Heart right ventricle (tissue), 16 donors: ENCODE measurements at places on chromosomes 3 and 15. TPM values are rescaled to one million over a fixed set of nuclear protein-coding genes. Genes with fewer than 3 reads are reported as not detected.

Gene LYSMD2
- 1.7 TPM for total RNA-seq

DNA sequence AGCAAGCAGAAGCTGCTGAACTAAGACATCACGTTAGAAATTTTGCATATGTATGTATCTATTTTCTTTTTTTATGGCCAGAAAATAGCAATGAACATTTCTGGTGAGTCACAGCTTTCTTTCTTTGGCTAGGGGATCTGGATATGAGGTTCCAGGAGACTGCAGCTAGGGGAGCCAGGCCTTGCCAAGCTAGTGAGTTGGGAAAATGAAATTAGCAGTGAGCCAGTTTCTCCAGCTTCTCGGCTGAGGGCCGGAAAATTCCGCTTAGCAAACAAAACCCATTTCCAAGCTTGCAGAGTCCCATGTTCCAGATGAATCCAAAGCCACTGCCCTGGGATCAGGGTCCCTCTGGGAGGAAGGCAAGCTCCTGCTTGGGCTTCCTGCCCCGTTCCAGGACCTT lies 137.6 kb downstream of the SRGAP3 start:
- peak; percentile 27 for DNase-seq

Gene IL12A
- 1.7 TPM for total RNA-seq

DNA sequence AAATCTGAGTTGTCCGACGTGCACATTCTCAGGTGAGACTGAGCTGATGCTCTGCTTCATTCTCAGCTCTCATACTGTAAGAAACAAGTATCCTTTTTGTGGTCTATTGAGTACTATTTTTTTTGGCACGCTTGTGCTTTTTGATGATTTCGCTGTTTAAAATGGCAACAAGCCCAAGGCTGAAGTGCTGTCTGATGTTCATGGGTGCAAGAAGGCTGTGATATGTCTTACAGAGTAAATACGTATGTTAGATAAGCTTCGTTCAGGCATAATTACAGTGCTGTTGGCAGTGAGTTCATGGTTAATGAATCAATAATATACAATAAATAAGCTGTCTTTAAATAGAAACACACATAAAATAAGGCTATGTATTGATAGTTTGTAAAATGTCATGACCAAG lies 27.2 kb downstream of the AQR start:
- no peak for DNase-seq

Gene TIMP4
- total RNA-seq = 2.7 TPM
